ENCODE measurements at places on chromosomes 1 and 21.
A peak's percentile ranks its signal among the peaks of the same experiment; 100 is the strongest.

GRCh38 chr1:15411593-15412137 lies 2.0 kb downstream of the EFHD2 start:
- DNase-seq: peak; percentile 54

DNA sequence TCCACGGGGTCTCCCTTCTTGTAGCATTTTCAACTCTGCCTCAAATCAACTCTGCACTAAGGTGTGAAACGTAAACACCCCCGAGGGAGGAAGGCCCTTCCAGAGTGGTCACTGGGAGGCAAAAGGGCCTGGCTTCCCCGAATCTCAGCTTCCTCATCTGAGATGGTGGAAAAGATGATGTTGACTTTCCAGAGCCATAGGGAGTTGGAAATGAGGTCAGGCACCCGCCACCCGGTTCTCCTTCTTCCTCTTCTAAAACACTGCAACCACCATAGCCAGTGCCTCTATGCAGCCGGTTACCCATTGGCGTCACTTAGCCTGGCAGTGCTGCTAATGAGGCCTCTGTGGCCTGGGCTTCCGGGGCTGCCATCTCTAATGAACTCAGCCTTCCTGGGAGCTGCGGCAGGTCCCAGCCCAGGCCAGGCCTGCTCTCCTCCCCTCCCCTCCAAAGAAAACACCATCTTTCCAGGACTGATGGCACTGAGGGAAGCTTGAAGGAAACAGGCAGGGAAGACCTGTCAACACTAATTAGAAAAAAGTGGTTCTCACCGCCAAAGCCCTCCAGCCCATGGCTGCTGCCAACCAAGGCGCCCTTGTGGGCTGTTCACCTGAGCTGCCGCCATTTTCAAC lies 175.0 kb downstream of the KAZN start:
- no peak for DNase-seq

- no peak for DNase-seq
Measured at GRCh38 chr1:155251566-155251965, 3.7 kb downstream of the ENTREP3 start.

GRCh38 chr1:78553859-78554258 lies 63.1 kb downstream of the PTGFR start:
- DNase-seq: no peak

DNA sequence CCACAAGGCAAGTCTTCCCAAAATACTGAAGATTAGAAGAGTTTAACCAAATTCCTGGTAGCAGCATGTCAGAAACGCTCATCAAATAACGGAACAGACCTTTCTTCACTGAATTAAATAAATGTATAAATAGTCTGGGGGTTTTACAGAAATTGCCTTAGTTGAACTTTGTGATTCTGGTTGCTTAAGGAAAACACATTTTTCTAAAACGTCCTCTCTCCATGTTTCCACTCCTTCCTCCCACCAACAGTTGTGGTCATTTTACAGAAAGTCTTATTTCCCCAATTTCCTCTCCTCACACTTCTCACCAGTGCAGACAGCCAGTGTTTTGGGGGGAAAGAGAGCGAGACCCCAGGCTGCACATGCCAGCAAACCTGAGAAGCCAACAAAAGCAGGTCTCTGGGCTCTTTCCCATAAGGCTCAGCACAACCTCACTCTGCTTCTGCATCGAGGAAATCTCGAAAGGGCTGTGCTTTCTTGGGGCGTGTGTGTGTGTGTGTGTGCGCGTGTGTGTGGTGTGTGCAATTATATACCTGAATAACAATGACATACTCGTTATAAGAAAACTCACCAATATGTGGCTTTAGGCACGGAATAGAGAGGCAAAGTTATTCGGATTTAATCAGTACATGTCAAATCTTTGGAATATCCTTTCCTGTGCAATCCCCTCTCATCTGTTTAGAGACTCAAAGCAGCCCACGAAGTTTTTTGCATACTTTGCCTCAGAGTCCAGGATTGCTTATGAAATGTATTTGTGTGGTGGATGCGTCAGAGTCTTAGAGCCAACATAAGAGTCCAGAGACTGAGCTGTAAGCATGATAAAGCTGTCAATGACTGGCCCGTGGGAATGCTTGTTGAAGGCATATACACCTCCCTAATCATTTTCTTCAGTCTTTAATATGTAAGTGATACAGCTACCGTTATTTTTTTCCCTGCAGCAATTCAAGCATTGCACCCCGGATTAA lies 2.0 kb downstream of the KCNJ15 start:
- DNase-seq: no peak

DNA sequence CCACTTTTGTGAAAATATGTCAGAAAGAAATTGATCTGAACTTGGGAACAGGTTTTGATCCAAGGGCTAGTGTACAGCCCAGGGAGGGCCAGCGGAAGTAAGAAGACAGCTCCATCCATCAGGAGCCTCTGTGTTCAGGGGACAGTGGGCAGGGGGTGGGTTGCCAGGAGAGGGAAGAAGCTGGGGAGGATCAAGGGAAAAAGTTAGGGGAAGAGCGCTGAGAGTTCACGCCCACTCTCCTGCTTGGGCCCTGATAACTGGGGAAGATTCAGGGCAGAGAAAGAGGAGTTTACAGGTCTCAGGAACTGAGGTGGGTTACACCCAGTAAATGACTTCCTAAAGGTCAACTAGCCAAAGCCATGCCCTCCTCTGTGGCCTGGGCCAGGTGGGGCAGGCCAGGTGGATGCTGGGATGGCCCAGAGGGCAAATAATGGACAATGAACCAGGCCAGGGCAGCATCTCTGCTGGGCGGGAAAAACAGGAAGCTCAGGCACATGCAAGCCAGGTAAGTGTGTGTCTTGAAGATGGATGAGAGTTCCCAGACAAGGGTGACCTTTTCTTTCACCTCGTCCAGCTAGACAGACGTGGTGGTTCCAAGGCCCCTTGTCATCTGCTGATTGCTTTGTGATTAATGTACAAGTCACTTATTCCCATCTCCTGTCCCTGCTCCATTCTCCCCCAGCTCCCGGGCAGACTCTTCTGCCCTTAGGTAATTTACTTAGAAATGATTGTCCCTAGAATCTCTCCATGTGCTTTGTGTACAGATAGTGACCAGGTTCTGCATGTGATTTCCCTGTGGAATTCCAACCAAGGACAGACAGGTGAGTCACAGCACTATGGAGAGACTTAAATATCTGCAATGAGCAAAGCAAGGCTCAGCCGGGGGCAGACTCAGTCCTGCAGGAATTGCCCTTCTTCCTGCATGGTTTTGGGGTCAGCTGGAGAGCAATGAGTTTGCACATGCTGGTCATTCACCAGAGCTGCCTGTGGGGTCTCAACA lies 57.0 kb downstream of the MDM4 start:
- DNase-seq: no peak

GRCh38 chr1:93501399-93501798 lies 53.5 kb downstream of the FNBP1L start:
- no peak for DNase-seq

DNA sequence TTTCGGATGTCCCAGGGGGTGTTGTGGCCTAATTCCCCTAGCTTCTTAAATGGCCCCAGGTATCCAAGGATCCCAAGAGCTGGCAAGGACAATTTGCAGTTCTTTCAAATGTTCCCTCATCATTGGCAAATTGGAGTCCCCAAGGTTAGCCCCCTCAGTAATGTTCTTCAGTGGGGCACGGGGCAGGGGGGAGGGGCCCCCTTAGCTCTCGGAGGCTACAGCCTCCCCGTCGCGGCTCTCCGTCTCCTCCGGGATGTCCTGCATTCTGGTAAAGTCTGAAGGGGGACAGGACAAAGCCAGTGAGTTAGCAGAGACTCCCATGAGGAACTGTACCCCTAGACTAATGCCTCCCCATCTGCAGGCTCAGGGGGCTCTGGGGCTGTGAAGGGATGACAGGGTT lies 6.3 kb downstream of the RXFP4 start:
- DNase-seq: no peak

GRCh38 chr1:94790670-94791069 lies 29.5 kb upstream of the SLC44A3 start:
- DNase-seq: no peak

- no peak for DNase-seq
Measured at GRCh38 chr1:17665950-17666720, 89.0 kb upstream of the ACTL8 start.

DNA sequence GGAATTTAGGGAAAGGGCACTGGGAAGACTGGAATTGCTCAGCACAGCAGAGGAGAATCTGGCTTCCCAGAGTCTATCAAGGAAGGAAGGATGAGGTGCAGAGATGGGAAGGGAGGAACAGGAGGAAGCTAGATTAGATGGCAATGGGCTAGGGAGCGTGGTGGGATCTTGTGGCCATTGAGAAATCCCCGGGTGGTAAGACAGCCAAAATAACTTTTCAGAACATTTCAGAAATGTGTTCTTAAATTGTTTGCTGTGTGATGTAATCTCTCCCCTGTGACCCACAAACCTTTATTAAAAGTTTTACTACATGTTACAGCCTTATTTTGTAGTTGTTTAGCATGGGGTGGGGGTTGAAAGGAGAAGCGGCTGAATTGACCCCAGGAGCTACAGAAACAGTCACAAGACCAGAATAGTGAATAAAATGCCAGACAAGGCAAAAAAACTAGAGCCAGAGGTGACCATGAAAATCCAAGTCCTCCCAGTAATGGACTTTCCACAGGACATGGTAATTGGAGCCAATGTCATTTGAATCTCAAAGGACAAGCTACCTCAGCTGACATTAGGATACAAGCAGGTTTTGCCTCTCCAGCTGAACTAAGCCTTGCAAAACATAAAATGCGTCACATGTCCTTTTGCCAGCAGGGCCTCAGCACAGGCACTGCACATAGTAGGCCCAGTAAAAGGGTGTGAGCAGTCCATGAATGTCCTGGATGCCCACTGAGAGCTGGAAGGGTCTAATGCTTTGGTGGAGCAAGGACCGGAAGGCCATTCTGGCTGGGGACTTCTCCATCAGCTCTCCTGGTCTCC lies 980 bp upstream of the AHCYL1 start:
- DNase-seq: no peak

DNA sequence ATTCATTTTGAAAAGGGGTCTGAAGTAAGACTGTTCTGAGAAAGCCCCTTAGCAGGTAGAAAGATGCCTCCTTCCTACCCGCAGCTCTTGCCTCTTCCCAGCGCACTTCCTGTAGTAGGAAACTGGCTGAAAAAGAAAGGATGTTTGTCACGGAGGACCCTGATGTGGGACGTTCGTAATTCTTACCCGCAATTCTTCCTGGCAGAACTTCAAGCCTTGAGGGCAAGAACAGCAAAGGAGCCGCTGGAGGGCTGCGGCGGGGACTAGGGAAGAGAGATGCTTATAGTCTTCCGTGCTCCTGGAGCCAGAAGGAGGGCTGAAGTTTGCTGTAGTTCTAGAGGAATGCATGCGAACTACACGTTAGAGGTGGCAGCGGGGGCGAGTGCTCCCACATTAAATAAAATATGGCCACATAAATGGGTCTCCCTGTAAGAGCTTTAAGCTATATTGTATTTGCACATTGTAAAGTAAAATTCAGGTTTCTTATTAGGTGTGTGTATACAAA lies 6.3 kb downstream of the C1orf53 start:
- DNase-seq: no peak

GRCh38 chr1:161749509-161750407 lies at the start of gene DUSP12:
Gene DUSP12 (plus strand): TSS chr1:161749786. CDS start chr1:161749802, 16 bp downstream.
- peak; percentile 87 for DNase-seq

DNA sequence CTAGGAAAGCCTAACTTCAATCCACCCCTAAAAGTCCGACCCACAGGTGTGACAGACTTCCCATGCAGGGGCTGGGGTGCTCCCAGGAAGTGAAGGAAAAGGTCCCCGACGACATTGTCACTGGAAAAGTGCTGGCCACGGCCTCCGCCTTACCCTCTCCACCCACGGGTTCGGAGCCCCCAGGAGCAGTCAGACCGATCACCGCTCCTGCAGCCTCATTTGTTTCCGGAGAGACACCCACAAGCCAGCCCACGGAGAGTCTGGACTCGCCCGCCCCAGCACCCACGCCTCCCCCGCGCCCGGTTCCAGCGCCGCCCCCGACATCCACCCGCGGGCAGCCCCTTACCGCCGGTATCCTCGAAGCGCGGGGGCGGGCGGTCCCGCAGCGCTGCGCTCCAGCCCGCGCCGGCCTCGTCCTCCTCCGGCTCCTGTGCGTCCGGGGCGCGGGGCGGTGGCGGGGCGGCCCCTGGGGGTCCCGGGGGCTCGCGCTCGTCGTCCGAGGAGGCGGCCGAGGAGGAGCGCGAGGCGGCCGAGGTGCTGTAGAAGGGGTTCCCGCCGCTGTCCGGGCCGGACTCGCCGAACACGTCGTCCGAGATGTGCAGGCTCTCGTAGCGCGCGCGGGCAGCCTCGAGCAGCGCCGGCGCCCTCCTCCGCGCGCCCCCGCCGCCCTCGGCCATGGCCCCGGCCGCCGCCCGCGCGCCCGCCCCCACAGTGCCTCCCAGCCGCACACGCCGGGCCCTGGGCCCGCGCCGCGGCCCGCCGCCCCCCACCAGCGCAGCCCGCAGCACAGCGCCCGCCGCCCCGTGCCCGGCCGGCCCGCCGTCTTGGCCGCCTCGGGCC lies 660 bp downstream of the PGBD5 start:
- no peak for DNase-seq

DNA sequence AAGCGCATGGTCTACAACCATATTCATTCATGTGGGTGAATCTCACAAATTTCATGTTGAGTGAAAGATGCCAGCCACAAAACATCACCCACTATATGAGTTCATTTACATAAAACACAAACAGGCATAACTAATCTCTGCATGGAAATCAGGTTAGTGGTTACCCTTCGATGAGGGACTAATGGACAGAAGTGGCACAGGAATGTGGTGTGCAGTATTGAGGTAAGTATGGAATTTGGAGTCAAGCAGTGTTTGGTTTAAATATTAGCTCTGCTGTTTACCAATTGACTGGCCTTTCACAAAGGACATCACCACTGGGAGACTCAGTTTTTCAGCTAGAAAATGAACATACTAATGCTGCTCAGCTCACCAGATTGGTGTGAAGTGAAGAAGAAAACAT lies 24.2 kb downstream of the CCDC185 start:
- DNase-seq: no peak

DNA sequence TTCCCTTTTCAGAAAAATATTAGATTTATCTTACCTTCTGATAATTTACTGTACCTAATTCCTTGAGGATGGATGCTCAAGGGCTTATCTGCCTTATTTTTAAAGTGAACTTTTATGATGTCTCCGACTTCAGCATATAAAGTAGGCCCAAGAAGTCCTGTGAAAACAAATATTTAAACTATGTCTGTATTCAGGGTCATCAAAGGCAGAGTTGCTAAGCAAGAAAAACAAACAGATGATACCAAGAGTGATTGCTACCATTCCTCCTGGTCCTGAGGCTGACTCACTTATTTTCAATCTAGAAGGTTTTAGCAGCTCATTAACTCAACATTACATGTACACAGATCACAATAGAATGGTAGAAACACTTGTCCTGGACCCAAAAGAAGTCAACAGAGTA lies 14.1 kb downstream of the F5 start:
- no peak for DNase-seq

- no peak for DNase-seq
Measured at GRCh38 chr1:156574039-156574633, 1.8 kb upstream of the IQGAP3 start.

GRCh38 chr21:29022166-29022565 lies 2.3 kb upstream of the USP16 start:
- DNase-seq: no peak
